Stimulated activated CD4-positive, alpha-beta T cell treated with anti-CD3 and anti-CD28 coated beads, Interleukin-12 subunit alpha, Interleukin-12 subunit beta, amount 100 ng/mL, for 24 hours (primary cell): ENCODE measurements at places on chromosomes 4 and X.
A peak's percentile ranks its signal among the peaks of the same experiment; 100 is the strongest.

GRCh38 chr4:4842476-4843441 lies 16.7 kb upstream of the MSX1 start:
- DNase-seq = no peak

DNA sequence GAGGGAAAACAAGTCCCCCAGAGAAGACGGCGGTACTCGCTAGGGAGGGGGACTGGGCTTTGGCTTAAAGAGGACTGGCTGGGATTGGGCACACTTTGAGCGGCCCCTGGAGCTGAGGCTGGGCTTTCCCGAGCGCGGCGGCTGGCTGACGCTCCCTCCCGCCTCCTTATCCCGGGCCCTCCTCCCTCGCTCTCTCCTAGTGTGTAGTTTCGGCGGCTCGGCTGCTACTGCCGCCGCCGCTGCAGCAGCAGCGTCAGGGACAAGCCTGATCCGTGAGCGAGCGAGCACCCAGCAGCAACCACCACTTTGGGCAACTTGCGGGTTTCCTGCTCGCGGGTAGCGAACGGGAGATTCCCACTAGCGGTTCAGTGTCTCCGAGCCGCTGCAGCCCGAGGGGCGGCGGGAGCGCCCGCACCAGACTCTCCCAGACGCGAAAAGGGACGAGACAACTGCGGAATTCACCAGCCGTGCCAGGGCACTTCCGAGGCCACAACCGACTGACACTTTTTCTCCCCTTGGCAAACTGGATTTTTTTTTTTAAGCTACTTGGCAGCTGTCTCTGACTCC lies 632 bp upstream of the PCDH7 start:
- no peak for DNase-seq

DNA sequence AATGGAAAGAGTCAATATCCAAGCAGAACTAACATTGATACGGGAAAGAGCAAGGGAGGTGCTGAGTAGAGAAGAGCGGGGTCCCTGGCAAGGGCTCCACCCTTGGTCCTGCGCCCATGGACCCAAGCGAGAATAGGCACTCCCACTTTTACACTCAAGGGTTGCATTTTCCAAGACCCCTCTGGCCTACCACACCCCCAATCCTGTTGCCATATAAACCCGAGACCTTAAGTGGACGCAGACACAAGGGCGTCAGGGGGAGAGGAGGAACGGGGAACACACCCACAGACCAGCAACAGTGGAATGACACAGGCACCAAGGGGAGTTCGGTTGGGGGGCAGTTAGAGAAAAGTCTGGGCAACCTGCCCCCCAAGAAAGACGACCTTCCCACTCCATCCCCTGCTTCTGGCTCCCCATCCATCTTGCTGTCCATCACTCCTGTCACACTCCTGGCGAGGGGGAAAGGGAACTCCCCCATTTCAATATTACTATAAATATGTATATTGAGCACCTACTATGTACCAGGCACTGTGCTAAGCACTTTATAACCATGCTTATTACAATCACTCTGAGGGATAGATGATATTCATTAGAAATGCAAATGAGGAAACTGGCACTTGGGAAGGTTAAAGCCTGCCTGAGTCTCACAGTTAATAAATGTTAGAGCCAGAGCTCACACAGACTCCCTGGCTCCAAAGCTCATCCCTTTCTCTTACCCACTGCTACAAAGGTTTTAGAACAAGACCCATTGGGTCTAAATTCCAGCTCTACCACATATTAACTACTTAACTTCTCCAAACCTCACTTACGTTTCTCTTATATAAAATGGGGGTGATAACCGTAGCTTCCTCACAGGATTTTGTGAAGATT lies 51.7 kb downstream of the SCD5 start:
- DNase-seq = no peak

DNA sequence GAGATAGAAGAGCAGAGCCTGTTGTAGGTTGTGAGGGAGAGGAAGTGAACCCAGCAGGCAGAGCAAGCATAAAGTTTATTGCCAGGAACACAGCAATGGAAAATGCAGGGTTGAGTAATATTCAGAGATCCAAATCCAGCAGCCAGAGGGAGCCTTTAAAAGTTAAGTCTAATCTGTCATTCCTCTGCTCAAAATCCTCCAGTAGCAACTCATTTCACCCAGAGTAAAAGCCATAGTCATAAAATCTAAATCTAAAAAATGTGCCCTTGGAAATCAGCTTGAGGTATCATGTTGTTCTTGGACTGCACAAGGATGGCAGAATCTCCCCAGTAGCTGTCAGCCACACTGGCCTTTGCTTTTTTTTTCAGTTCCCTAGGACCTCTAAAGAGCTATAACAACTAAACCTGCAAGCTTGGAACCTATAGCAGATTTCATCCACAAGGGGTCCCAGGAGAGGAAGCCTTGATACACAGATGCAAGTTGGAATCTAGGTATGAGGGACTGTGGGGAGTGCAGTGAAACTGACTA lies 62.9 kb upstream of the FRAS1 start:
- no peak for DNase-seq

GRCh38 chr4:150328496-150328895 lies 250.3 kb downstream of the DCLK2 start:
- DNase-seq = no peak

GRCh38 chrX:30039768-30040167 lies 175.6 kb upstream of the MAGEB2 start:
- DNase-seq = no peak

- DNase-seq = no peak
Observed at GRCh38 chr4:168588916-168589531, 92.2 kb downstream of the PALLD start.

GRCh38 chrX:79452881-79453280 lies 85.7 kb upstream of the ITM2A start:
- no peak for DNase-seq

DNA sequence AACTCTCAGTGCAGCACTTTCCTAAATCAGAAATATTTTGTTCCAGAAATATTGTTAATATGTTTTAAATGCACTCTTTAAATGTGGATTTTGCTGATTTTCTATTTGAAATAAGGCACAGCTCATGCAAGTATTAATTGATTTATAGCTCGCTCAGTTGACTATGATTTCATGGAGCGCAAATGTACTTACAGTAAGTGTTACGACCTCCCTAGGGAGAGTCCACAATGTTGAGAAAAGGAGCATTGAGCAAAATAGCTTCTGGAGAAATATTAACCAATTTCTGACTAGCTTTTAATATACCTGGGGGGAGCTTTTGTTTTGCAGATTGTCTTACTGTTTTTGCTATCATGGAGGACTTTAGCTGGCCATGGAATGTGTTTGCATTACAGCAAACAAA lies 1687.5 kb downstream of the STIM2 start:
- DNase-seq = no peak

DNA sequence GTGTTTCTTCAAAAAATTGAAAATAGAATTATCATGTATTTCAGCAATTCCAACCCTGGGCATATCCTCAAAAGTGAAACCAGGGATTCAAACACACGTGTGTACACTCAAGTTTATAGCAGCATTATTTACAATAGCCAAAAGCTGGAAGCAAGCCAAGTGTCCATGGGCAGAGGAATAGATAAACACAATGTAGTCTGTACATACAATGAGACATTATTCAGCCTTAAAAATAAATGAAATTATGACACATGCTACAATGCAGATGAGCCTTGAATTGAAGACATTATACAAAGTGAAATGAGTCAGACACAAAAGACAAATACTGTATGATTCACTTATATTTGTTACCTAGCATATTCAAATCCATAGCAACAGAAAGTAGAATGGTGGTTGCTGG lies 853.4 kb downstream of the STIM2 start:
- no peak for DNase-seq

GRCh38 chr4:189088780-189089179 lies 851.9 kb upstream of the FRG1 start:
- DNase-seq = no peak

DNA sequence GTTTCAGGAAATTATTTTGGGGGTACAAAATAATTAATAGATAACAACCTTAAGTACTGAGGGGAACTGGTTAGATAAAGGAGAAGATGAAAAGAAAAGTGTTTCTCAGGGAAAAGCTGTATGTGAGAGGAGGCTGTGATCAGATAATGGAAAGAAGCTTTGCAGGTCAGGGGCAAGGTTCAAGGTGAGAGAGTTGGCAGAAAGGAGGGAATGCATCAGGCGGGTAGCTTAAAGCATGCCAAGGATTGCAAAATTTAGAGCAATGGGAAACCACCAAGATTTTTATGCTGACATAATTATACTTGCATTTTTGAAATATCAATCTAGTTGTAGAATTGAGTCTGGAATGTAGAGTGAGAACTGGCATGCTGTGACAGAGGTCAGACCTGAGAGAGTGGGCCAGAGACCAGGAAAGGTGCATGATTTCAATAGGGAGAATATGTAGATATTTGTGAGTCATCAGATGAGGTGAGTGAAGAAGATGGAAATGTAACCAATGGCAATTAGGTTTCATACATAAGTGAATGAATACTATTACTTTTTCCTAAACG lies 508.7 kb downstream of the TRIML1 start:
- DNase-seq = no peak

DNA sequence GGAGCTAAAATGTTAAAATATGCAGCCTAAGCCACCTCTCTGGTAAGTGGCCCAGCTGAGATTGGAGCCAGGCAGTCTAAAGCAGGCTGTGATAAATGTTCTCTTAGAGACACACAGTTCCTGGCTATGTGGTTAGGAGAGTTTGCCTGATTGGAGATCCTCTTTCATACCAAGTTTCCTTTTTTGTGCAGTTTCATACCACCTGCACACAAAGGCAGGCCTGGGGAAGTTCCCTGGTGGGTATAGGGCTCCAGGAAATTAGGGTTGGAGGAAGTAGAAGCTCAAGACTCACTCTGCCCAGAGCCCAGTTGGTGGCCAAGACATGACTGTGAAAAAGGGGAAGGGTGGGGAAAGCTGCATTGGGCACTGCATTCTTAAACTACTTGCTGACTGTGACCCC lies 16.9 kb downstream of the CYBB start:
- no peak for DNase-seq

GRCh38 chr4:148813289-148813688 lies 371.1 kb upstream of the NR3C2 start:
- DNase-seq = no peak

- no peak for DNase-seq
Observed at GRCh38 chrX:130079824-130080406, 30.4 kb downstream of the ELF4 start.

GRCh38 chrX:40098264-40099054 lies 701 bp upstream of the BCOR start:
- no peak for DNase-seq

DNA sequence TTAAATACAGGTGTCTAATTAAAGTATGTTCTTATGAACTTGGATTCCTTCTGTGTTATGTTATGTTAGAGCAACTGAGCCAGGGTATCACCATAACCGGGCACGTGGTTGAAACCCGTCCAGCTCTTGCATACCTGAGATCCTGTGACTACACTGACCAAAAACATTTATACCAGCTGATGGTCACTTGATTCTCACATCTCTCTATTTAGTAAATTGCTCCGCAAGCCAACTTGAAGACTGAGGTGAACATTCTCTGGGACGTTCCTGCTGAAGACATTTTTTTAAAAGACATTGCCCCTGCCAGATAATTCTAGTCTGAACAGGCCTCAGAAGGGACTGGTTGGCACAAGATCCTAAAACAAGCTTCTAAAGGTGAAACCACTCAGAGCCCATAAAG lies 550.0 kb upstream of the DIPK2B start:
- no peak for DNase-seq

- no peak for DNase-seq
Observed at GRCh38 chr4:40596522-40596921, 33.1 kb downstream of the RBM47 start.

DNA sequence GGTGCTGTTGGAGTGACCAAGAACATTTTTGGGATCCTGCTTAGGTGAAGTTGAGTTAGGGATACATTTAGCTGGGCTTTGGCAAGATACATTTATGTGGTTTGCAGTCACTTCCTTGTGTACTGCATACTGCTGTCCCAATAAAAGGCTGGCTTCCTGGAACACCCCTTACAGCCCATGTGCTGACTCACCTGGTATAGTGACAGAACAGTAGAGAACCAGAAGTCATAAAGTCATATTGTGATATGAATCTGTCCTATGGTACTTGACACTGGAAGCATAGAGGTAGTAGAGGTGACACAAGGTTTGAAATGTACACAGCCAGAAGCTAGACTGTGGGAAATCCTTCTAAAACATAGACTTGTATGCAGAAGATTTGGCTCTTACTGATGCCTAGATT lies 55.3 kb upstream of the SLC25A43 start:
- DNase-seq = no peak

- DNase-seq = no peak
Observed at GRCh38 chrX:149829751-149830191, 48.0 kb downstream of the MAGEA9 start.

- DNase-seq = peak; percentile 17
Observed at GRCh38 chrX:65926095-65927019, 113.5 kb downstream of the VSIG4 start.

- DNase-seq = no peak
Observed at GRCh38 chr4:15420642-15421041, 7.2 kb upstream of the C1QTNF7 start.

GRCh38 chr4:109298279-109299010 lies 4.0 kb downstream of the COL25A1 start:
- no peak for DNase-seq

GRCh38 chr4:72275381-72275780 lies 243.6 kb downstream of the NPFFR2 start:
- no peak for DNase-seq

GRCh38 chr4:44221407-44221806 lies 227.2 kb downstream of the KCTD8 start:
- no peak for DNase-seq

- DNase-seq = no peak
Observed at GRCh38 chr4:150115851-150116250, 37.6 kb downstream of the DCLK2 start.

GRCh38 chr4:83931659-83932438 lies 395.9 kb downstream of the GPAT3 start:
- DNase-seq = no peak
